ENCODE measurements at places on chromosomes 13 and 19. TPM values are rescaled to one million over a fixed set of nuclear protein-coding genes. Genes with fewer than 3 reads are reported as not detected.

DNA sequence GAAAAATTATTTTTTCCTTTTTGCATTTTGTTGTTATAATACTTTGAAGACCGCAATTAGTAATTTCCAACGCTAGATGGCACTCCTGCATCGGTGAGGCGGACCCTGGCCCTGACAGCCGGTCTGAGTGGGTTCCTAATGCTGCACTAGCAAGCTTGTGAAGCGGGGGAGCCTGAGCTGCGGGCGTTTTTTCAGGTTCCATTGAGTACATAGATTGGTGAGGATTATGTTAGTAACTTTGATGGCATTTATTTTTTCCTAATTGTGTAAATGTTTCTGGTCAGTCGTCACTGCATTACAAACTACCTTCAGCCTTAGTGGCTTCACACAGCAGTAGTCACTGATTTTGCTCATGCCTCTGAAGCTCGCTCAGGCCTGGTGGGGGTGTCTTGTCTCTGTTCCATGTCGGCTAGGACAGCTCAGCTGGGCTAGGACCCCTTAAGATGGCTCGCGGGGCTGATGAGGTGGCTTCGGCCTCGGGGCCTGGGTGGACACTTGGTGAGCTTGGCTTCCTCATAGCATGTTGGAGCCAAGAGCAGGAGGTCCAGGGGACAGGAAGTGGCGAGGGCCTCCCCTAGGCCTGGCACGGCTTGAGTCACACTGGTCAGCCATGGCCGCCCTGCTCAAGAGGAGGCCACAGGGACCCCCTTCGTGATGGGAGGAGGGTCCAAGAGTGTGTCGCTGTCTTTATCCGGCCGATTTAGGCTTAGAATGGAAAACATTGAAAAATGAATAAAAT is 25.0 kb downstream of the ERCC5 start:
- DNase-seq = peak; percentile 42

DNA sequence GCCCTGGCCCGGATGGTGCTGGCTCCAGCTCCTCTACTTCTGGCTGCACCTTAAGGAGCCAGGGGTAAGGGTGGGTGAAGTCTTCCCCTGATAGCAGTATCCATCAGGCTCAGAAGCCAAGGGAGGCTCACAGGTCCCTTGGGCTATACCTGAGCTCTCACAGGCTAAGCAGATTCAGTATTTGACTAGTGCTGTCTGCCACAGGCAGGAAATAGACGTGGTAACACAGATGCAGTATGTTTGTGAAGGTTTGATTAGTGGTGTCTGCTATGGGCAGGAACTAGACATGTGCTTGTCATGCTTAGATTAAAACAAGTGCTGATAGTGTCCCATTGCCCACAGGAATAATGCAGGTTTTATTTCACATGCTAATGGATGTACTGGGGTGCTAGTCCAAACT is 4.0 kb downstream of the SYT5 start:
- no peak for DNase-seq

DNA sequence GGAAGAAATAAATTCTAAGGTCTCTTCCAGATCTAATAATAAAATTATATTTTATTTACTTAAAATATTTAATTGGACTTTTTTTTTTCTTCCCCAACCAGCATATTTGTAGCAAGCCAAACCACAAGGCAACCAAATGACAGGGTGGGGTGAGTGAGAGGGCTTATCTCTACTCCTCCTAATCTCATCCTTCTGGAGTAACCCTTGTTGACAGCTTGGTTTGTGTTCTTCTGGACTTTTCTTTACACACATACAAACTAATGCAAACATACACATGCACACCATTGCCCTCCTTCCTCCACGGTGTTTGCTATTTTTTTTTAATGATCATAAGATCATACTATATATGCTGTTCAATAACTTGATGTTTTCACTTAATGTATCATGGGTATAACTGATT is 383.1 kb downstream of the DLEU7 start:
- DNase-seq = no peak

The ZNF878 gene
- total RNA-seq = not detected

- no peak for DNase-seq
Observed at GRCh38 chr13:26052337-26052736, 521 bp upstream of the SHISA2 start.

All from Daoy (cell line).